Activated T-cell treated with anti-CD3 and anti-CD28 coated beads for 1 hour (primary cell): ENCODE measurements at places on chromosomes 12 and 14.

DNA sequence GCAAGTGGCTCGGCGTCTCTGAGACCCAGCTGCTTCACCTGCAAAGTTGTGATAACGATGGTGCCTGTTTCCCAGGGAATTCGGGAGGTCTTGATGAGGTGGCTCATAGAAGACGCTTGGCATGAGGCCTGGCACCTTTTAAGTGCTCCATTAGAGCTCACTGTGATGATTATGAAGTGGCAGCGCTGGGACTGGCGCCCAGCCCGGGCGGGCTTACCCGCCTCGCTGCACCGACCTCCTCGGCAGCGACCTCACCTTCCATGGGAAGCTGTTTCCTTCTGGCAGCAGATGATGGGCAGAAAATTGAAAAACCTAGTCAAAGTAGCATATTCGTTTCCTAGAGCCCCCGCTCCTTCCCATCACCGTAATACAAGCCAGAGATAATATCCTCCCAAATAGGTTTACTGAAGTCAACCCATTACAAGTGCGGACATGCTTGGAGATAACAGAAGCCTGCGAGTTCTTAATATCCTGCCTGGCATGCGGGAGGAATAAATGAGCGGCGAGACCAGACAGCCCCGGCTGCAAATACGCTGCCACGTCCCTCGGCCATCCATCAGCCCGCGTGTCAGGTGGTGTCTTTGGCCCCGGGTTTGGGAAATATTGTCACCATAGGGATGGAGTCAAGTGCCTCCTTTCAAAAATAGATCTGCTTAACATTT, 35.2 kb upstream of the DLK1 start:
- DNase-seq: no peak

GRCh38 chr12:65335021-65335714, 56.7 kb downstream of the MSRB3 start:
- DNase-seq: no peak

DNA sequence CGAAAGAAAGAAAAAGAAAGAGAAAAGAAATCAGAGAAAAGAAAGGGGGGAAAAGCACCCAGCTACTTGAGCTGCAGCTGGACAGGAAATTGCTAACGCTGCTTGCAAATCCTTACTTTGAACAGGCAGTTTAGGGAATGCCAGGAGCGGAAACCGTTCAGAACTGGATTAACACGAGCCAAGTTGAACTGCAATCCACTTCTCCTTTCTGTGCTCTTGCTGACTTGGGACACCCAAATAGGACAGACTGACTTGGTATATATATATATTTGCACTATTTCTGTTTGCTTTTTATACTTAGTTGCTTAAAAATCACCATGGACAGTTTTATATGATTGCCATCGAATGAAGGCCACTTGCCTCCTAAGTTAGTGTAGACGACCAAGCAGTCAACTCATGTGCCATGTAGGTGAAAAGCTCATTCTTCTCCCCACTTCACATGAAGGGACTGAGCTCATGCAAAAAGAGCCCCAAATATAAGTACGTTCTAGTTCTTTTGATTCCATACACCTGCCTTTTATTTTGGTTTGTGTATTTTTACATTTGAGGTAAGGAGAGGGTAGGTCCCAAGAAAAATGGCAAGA, 5.5 kb downstream of the DUSP6 start:
- no peak for DNase-seq

- DNase-seq: no peak
Observed at GRCh38 chr12:47748899-47749298, 9.8 kb downstream of the RAPGEF3 start.

GRCh38 chr12:102540815-102541385, 60.5 kb upstream of the IGF1 start:
- DNase-seq: no peak

- DNase-seq: no peak
Observed at GRCh38 chr14:39967885-39968284, 535.7 kb upstream of the FBXO33 start.

DNA sequence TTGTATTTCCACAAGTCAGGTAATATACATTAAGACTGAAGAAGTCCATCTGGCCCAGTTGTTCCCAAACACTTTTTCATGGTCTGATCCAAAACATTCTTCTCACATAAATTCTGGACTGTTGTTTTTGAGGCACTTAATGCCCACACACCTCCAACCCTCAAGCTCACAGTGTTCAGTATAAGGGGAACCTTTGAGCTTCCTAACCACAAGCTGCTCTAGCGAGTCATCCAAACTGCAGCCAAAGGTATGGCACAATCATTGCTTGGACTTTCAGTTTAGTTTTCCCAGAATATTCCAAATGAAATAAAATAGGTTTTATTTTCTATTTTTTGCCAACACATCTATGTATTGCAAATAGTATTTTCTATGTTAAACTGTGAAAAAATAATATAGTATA, 103.0 kb downstream of the PUS7L start:
- DNase-seq: no peak

GRCh38 chr14:30264161-30264560, 294.8 kb upstream of the G2E3 start:
- no peak for DNase-seq

DNA sequence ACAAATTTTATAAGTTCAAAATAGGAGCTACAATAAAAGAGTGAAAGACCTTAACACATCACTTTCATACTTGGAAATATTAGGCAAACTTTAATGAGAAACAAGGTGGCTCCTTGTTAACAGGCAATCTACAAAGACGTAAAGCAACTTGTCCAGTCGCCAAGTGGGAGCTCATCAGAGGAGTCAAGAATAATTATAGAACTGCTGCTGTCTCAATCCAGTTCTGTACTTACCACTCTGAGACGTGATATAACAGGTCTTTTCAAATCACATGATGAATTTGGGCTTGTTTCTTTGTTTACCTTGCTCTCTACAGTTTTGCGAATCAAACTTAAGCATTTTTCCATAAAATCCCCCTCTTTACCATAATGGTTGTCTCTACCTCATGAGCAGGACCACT, 3.6 kb downstream of the YBX3 start:
- no peak for DNase-seq

DNA sequence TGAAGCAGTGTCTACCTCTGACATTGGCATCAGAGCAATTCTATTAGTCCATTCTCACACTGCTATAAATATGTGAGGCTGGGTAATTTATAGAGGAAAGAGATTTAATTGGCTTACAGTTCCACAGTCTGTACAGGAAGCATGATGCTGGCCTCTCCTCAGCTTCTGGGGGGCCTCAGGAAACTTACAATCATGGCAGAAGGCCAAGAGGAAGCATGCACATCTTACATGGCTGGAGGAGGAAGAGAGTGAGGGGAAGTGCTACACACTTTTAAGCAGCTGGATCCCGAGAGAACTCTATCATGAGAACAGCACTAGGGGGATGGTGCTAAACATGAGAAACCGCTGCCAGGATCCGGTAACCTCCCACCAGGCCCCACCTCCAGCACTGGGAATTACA, 25.7 kb upstream of the SEL1L start:
- no peak for DNase-seq

DNA sequence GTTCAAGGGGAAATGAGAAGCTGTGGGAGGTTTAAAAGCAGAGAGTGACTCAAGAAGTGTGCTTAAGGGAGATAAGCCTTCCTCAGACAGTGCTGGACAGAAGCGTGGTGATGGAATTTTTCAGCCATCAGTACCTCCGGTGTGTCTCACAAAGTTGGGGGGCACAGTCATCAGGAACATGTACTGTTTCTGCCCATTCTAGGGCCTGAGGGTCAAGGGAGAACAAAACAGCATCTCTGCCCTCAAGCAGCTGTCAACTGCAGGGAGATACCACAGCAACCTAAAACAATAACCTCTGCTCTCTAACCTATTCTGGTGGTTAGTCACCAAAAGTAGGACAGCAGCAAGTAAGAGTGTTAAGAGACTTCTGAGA, 2.0 kb upstream of the STON2 start:
- DNase-seq: no peak

DNA sequence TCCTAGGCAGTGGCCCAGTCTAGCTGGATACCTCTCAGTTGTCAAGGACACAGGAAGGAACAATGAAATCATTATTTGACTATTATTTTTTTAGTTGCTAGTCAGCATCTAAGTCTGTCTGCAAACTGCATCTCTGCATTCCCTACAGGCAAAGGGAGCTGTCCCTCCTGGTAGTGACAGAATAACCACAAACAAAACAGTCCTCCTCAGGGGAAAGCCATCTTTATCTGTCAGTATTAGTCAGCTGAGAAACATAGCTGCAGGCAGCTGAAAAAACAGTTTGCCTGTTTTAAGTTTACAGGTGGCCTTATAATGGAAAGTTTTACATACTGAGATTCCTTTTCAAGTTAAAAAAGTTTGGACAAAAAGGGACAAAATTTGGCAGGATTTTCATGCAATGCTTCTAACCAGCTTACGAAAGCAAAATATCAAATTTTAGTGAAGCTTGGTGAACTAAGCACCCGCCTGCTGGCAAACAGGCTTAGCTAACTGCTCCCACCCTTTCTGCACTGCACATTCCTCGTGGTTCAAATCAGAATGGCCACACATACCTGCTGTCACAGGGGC, 29.5 kb downstream of the SLC25A21 start:
- DNase-seq: no peak

GRCh38 chr14:78968265-78968664, 798.1 kb downstream of the NRXN3 start:
- DNase-seq: no peak

- DNase-seq: no peak
Observed at GRCh38 chr12:16358878-16359277, 11.4 kb downstream of the MGST1 start.

DNA sequence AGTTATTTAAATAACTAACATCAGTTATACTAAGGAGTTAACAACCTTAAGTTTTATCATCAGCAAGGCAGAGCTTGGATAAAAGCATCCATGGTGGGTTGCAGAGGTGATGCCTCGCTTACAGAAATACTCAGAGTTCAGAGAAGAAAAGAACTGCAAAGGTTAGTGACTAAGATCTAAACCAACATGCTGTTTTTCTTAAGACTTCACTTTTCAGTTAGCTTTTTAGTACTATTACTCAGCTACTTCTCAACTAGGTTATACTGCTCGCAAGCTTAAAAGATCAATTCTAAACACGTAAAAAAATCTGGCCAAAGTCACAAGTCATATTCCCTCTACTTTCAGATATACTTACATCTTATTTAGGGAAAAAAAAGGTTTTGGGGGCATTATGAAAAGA, 2.8 kb downstream of the PPP1CC start:
- no peak for DNase-seq

- DNase-seq: no peak
Observed at GRCh38 chr12:121003650-121004049, 12.6 kb downstream of the C12orf43 start.

GRCh38 chr12:130669205-130669557, 46.9 kb downstream of the RIMBP2 start:
- DNase-seq: no peak

- DNase-seq: no peak
Observed at GRCh38 chr14:37088356-37089215, 83.8 kb downstream of the SLC25A21 start.

DNA sequence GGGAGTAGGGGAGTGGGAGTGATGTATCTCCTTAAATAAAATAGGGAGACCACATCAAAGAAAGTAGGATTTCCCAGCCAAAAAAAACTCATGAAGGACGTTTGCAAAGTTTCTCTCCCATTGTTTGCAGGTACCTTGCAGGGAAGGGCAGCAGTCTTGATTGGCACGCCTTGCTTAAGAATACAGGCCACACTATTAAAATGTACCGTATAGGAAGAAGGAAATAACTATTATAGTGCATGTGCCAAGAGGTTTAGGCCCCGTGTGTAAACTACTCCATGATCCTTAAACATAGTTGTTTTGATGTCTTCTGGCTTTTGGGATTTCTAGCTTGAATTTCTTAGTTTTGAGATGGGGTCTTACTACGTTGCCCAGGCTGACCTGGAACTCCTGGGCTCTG, 42.5 kb downstream of the PRORP start:
- DNase-seq: no peak

GRCh38 chr12:104749545-104749944, 208.5 kb downstream of the SLC41A2 start:
- no peak for DNase-seq

DNA sequence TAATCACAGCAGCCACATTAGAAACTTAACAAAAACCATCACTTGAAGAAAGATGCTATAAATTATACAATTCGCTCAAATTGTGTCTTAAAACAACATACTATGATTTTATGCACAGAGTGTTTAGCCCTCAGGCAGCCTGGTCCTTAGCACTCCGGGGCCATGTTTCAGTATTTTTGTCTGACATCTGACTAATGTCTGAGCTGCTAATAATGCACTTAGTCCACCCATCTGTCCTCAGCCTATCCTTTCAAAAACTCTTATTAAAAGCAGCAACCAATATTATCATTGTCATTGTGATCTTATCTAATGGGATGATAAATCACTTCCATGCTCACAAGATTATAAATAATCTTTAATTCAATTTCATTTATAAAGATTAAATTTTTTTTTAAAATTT, 602.7 kb upstream of the FOXG1 start:
- no peak for DNase-seq

GRCh38 chr14:34965912-34966311, 16.9 kb upstream of the SRP54 start:
- no peak for DNase-seq

- DNase-seq: no peak
Observed at GRCh38 chr12:101854747-101855146, 22.6 kb upstream of the DRAM1 start.

DNA sequence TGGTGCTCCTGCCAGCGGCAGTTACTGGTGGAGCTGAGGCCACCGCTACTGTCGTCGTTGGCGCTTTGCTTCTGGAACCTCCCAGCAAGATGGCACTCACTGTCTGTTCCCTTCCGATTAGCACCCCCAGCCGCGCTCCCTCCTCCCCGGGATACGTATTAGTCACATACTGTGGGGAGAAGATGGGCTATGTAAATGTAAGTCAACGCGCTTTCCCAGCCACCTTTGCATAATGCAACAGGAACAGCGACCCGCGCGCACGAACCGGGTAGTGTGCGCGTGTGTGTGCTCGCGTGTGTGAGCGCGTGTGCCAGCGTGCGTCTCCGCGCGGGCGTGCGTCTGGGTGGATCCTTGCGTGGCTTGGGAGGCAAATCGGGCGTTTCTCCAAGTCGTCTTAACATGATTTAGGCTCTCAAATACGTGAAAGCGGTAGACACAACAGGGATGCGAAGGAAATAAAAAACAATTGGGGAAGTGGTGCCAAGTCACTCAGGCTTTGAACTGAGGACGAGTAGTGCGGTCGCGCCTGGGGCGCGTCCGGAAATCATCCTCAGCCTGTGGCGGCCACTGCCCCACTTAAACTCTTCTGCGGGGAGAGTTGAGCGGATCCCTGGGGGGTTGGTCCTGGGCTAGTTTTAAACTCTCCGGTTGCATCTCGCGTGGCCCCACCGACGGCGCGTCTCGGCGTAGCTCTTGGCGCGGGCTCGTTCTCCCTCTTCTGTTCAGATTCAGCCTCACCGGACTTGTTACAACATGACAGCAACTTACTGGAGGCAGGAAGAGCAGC, 1.8 kb downstream of the FLRT2 start:
- DNase-seq: no peak

- peak; percentile 24 for DNase-seq
Observed at GRCh38 chr12:104485651-104486362, 29.1 kb downstream of the CHST11 start.

DNA sequence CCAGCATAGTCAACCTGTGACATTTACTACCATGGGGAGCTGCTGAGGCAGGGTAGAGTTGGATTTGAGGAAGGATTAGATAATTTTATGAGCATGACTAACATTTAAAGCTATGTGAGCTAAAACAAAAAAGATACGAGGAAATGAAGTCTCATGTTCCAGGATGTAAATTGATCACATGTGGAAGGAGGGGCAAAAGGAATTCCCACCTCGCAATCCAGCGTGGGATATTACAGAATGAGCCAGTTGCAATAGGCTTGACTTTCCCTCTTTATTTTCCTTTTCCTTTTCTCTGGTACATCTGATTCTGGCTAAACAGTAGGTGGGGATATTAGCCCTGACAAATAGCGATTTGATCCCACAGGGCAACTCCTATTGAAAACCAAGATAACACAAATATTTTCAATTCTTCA, 214.9 kb upstream of the HMGA2 start:
- no peak for DNase-seq
